NCI-H1105 (cell line): ENCODE measurements at places on chromosomes 11 and 22.

- DNase-seq = no peak
Measured at GRCh38 chr11:68282141-68282860, 10.5 kb upstream of the C11orf24 start.

DNA sequence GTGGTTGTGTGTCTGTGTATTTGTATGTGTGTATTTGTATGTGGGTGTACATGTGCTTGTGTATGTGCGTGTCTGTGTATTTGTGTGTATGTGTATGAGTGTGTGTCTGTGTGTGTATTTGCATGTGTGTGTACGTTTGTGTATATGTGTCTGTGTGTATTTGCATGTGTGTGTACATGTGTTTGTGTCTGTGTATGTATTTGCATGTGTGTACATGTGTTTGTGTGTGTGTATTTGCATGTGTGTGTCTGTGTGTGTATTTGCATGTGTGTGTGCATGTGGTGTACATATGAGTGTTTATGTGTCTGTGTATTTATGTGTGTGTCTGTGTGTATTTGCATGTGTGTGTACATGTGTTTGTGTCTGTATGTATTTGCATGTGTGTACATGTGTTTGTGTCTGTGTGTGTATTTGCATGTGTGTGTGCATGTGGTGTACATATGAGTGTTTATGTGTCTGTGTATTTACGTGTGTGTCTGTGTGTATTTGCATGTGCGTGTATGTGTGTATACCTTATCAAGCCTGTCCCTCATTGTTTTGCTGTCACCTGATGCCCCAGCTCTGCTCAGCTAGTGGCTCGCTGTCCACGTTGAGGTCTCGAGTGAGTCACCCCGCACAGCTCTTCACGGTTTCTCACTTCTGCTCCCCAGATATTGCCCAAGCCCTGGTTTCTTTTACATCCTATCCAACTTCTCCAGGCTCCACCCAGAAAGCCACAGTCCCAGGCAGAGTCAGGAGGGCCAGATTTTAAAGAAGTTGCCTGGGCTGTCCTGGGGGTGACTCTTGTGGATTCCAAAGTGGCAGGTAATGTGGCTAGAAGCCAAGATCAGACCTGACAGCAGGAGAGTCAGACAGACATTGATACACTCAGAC, 15.2 kb downstream of the MB start:
- no peak for DNase-seq

- DNase-seq = no peak
Measured at GRCh38 chr22:33227791-33228190, 169.6 kb upstream of the SYN3 start.

GRCh38 chr11:87523276-87523675, 485.5 kb downstream of the TMEM135 start:
- DNase-seq = no peak

GRCh38 chr22:23402275-23403151, 177.6 kb downstream of the IGLL1 start:
- no peak for DNase-seq

GRCh38 chr11:117879516-117880480, 3.3 kb upstream of the FXYD6 start:
- DNase-seq = no peak

DNA sequence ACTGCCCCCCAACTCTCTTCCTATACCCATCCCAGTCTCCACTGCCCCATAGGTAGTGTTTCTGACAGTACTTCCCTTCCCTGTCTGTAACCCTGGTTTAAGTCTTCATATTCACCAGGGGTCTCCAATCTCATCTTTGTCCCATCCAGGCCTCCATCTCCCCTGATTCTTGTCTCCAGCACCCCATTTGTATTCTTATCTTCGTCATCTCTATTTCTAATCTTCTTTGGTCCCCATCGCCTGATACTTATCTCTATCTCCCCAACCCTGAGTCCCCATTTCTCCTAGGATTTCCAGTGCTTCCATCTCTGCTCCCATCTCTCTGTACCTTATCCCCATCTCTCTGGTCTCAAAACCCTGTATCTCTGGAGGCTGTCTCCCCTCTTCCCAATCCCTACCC, 1.8 kb downstream of the PHOX2A start:
- no peak for DNase-seq

DNA sequence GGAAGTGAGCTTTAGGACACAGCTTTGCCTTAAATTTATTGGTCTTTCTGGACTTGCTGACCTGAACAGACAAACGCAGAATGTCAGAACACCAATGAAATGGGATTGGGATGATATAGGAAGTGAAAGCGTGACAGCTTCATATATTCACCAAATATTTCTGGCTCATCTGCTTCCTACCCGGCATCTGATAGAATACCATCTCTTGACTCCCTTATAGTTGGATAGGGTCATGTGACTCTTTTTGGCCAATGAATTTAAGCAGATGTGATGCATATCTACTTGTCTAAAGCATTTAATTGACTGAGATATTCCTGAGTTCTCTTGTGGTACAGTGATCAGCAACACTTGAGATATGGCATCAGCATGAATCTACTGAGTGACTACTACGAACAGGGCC, 2.5 kb upstream of the CAPRIN1 start:
- DNase-seq = no peak

- DNase-seq = no peak
Measured at GRCh38 chr11:65442842-65443331, 20.3 kb downstream of the NEAT1 start.

DNA sequence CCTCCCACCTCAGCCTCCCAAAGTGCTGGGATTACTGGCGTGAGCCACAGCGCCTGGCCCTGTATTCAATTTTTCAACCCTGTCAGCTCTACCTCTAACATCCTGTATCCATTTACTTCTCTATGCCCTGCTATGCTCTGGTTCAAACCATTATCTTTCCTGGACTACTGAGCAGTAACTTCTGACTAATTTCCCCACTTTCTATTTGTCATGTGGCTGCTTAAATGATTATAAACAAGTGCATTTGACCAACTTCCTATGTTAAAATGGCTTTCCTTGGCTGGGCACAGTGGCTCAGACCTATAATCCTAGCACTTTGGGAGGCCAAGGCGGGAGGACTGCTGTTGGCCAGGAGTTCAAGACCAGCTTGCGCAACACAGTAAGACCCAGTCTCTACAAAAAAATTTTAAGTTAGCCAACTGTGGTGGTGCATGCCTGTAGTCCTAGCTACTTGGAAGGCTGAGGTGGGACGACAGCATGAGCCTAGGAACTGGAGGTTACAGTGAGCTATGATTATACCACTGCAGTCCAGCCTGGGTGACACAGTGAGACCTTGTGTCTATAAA, 2.1 kb downstream of the MED19 start:
- no peak for DNase-seq

- no peak for DNase-seq
Measured at GRCh38 chr11:60860943-60861342, 5.2 kb upstream of the PTGDR2 start.

DNA sequence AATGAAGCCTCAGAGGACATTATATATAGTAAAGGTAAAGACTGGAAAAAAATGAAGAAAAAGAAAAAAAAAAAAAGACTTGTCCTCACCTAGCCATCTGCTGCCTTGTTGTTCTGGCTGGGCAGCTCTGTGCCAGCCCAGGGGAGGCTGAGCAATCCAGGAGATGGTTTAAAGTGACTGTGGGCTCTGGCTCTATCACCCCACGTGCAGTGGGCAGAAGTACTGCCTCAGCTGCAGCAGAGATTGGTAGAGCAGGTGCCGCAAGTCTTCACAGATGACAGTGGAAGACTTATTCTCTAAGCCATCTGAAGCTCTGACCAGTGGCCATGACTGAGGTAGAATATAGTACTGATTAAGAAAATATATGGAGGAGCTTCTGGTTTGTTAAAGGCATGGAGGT, 62.2 kb downstream of the SGSM3 start:
- DNase-seq = no peak

- DNase-seq = no peak
Measured at GRCh38 chr11:34618406-34618805, 2.5 kb upstream of the EHF start.

- DNase-seq = no peak
Measured at GRCh38 chr11:74269161-74269811, 42.2 kb downstream of the P4HA3 start.

GRCh38 chr11:116786966-116787365, 857 bp downstream of the ZPR1 start:
- DNase-seq = no peak

GRCh38 chr11:14262271-14262846, 96.6 kb downstream of the RRAS2 start:
- DNase-seq = no peak

- no peak for DNase-seq
Measured at GRCh38 chr11:279966-280705, 1.9 kb downstream of the NLRP6 start.
